ENCODE measurements at places on chromosomes 3 and 15.

- DNase-seq, result no peak
Measured at GRCh38 chr3:194691481-194692283, 6.0 kb downstream of the FAM43A start.

- no peak for DNase-seq
Measured at GRCh38 chr15:72671525-72671924, 14.5 kb downstream of the HIGD2B start.

GRCh38 chr3:178663201-178663934 lies 127.1 kb downstream of the KCNMB2 start:
- DNase-seq, result no peak

DNA sequence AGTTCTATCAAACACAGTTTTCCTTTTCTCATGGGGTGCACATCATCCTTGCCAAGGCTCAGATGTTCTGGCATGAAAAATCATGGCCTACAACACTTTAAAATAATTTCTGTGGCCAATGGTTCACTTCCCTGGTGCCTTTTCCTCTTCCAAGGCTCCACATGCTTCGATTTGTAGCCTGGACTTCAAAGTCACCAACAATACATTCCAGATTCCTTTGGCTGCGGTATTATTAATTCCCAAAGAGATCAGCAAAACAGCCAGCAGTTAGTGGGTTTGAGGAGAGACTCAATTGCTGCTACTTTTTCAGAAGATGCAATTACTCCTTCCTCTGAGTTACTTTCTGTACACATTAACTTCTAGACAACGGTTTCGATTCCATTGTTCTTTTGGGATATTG lies 80.3 kb upstream of the CCDC80 start:
- no peak for DNase-seq

GRCh38 chr3:13023235-13023970 lies 49.8 kb downstream of the IQSEC1 start:
- no peak for DNase-seq

DNA sequence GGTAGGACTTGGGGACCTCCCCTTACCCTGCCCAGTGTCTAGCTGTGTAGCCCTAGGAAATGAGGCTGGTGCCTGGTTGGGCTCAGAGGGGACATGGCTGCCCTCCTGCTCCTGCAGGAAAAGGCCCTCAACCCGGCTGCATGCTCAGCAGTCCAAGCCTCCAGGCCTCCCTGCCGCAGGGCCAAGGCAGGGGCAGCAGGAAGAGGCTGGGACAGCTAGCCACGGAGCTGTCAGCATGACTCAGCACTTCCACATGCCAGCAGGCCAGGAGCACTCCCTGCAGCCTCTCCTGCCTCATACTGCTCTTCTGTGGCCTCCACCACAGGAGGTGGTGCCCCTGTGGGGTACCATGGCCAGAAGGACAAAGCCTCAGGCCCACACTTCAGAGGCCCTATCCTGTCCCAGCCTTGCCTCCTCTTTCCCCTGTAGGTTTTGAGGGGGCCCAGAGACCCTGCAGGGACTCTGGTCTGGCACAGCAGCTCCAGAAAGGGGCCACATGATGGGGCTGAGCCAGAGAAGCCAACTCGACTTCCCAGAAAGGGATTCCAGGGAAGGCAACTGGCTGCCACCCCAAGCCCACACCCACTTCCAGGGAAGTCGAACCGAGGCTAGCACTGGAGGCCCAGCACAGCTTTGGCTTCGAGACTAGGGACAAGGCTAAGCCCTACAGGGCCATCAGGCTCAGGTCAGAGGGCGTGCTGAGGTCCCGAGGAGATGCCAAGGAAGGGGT lies 19.5 kb downstream of the TKT start:
- peak; percentile 18 for DNase-seq

DNA sequence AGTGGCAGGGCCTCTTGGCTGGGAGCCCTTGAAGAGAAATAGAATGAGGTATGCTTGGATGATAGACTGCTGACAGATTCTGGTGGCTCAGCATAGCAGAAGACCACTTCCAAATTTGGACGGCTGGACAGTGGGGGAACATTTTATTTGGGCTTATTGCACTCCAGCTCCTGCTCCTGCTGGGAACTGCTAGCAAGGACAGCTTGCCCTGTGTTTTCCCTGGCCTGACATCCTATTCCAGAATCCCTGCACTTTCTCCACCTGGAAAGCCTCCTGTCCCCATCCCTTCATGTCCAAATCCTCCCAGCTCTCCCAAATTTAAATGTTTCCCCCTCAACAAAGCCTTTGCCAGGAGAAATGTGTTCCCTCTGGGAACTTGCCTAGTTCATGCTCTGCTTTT lies 9.8 kb upstream of the COLQ start:
- DNase-seq, result no peak

- no peak for DNase-seq
Measured at GRCh38 chr3:114872050-114872449, 275.0 kb downstream of the ZBTB20 start.

DNA sequence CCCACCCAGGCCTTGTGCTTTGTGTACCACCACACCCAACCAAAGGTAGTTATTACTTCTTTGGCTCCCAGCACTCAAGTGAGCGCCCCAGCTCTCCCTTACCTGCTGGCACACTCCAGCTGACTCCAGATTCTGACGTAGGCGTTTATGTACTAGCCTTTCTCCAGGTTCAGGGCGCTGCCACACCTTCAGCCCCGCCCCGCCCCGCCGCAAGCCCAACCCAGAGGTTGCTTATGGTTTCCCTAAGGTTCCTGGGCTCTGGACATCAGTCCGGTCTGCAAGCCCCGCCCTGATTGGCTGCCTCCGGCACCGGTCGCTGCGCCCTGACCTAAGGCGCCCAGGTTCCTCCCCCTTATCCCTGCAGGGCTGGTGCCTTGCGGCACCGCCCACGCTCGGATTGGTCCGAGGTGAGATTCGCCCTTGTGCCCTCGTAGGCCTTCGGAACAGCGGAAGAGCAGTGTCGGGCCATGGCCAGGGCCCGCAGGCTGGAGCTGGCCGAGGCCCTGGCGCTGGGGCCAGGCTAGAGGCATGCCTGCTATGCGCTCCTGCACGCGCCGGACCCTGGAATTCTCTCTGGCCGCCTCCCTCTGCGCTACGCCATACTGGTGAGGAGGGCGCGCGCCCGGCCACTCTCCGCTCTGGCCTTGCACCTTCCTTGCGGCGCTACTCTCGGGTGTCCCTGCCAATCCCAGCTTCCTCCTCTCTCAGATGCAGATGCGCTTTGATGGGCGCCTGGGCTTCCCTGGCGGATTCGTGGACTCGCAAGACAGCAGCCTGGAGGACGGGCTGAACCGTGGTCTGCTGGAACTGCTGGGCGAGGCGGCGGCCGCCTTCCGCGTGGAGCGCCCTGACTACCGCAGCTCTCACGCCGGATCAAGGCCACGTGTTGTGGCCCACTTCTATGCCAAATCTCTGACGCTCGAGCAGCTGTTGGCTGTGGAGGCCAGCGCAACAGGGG lies 19.8 kb upstream of the NUDT16 start:
- DNase-seq, result no peak

DNA sequence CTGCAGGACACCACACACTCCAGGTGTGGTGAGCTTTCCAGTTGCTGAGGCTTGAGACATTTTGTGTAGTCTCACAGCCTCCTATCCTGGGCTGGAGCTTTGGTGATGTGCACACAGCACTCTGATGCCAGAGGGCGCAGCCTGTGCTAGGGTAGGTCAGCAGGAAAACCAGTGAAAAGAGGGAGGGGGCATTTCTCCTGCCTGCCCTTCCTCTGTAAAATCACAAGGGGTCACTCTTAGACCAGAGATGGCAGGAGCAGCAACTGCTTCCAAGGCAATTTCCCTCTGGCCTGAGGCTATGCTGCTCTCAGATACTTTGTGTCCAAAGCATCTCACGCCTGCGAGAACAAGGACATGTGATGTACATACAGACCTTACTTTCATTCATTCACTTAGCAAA lies 16.5 kb upstream of the MUSTN1 start:
- no peak for DNase-seq

- DNase-seq, result no peak
Measured at GRCh38 chr3:133943639-133944141, 48.0 kb upstream of the RAB6B start.

DNA sequence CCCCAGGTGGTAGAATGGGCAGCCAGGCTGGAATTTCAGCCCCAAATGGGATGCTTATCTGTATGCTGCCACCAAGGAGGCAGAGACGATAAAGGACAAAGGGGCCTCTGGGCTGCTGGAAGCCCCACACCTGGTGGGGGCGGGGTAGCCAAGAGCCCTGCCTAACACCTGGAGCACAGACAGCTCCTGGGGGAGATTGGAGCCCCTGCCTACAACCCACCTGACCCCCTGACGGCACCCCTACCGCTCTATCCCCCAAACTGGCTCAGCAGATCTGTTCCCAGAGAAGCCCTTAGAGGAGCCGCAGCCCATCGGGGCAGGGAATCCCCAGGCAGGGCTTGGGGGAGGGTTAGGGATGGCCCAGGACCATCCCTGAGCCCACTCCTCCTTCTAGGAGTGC lies 15.8 kb upstream of the SEMA3F start:
- no peak for DNase-seq

- no peak for DNase-seq
Measured at GRCh38 chr3:52866427-52866826, 30.9 kb downstream of the STIMATE start.

- DNase-seq, result no peak
Measured at GRCh38 chr3:172617976-172618375, 92.9 kb downstream of the NCEH1 start.

- no peak for DNase-seq
Measured at GRCh38 chr3:46440531-46441294, 24.0 kb downstream of the LTF start.

- DNase-seq, result no peak
Measured at GRCh38 chr3:123644358-123644757, 59.5 kb upstream of the HACD2 start.

DNA sequence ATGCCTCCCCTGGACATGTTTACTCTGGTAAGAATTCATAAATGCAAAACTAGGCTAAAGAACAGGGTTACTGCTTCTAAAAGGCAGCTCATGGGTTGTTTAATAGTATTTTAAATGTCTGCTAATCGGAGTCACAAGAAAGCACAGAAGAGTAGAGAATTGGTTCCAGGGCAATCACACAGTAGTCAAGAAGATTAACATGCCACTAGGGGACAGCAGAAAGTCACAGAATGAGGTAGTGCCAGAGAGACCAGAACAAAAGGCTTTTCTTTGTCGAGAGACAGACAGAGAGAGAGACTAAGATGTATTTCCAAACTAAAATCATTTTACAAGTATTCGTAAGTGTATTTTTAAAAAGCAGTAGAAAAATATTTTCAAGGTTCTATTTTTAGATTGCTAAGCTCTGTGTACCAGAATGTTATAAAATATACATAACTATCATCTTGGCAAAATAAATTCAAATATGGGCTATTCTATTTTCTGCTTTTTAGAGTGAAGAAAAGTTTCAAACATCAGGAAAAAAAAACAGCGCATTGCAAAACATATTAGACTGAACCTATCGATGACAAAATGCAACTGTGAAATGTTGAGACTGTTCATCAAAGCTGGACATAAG lies 78.3 kb upstream of the CDIN1 start:
- DNase-seq, result no peak

- DNase-seq, result no peak
Measured at GRCh38 chr3:142013326-142013980, 135.9 kb downstream of the TFDP2 start.

DNA sequence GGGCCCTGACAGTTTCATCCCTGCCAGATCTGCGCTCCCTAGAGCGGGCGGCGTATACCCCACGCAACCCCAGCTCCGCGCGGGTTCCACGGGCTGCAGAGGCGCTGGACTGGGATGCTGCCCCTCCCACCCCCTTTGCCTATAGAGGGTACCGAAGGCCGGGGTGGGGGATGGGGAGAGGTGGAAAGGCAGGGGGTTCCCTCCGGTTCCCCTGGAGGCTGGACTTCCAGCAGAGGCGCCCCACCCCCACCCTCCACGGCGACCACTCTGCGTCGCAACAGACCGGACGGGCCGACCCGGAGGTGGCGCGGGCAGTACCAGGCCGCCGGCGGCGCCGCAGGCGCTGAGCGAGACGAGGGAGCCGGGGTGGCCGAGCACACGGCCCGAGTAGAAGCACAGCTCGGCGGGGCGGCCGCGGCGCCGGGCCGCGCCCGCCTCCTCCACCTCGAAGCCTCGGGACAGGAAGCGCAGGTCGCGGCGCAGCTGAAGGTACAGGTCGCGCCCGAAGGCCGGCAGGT lies 995 bp downstream of the ADAMTS17 start:
- DNase-seq, result no peak

GRCh38 chr3:112670824-112671223 lies 29.9 kb upstream of the CCDC80 start:
- no peak for DNase-seq

DNA sequence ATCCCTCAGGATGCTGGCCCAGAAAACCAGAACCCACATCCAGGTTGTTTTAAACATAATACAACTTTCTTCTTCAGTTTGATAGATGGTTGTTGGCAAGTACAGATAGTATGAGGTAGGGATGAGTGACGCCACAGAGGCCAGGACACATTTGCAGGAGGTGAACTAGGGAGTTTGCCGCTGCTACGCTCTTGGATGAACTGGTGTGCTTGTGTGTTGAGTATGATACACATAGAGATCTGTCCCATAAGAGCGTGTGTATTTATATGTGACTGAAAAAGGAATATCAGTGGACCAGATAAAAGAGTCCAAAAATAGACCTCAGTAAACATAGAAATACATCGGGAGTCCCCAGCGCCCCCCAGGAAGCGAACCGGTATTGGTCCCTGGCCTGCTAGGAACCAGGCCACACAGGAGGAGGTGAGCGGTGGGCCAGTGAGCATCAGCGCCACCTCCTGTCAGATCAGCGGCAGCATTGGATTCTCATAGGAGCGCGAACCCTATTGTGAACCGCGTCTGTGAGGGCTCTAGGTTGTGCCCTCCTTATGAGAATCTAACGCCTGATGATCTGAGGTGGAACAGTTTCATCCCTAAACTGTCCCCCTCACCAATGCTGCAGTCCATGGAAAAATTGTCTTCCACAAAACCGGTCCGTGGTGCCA lies 98.1 kb downstream of the LRRK1 start:
- no peak for DNase-seq

DNA sequence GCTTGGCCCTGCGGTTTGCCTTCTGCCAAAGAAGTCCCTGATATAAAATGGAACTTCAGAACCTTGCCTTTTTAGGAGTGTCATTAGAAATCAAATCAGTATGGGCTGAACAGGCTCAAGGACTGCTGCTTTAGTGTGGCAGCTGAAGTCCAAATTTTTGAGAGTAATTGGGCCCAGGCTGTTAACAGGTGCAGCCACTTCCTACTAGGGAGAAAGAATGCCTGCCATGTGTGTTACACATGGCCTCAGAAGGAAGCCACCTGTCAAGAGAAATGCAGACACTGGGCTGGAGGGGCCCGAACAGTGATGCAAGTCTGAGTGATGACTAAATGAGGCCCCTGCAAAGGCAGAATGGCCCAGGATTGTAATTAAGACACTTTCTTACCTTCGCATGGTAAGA lies 786.7 kb upstream of the CFAP20DC start:
- DNase-seq, result no peak

Measured in GOT3 (cell line).